ENCODE measurements at places on chromosomes 16 and 17.

DNA sequence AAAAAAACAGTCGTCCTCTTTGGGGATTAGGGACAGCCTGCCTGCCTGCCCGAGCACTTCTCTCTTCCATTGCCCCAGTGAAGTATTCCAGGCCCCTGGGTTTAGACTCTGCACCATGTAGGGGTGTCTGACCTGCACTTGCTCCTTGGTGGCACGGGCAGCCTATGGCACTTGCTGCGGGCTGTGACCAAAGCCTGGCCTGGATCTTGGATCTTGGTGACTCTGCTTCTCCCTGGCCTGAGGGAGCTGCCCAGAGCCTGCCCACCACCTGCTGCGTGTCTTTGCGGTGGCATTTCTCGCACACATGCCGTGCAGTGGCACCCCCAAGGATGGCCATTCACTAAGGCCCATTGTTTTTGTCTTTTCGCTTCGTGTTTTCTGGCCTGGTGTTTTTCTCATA, 6.1 kb upstream of the STH start:
- DNase-seq = no peak

GRCh38 chr17:38970128-38970527, 2.9 kb upstream of the FBXO47 start:
- no peak for DNase-seq

GRCh38 chr16:78249056-78249455, 149.6 kb downstream of the WWOX start:
- DNase-seq = no peak

GRCh38 chr16:75794426-75794825, 68.1 kb upstream of the CPHXL start:
- no peak for DNase-seq

- DNase-seq = peak; percentile 77
These were observed at the start of gene MGAT5B for GRCh38 chr17:76868176-76868668. Gene MGAT5B, plus strand, starts transcription at chr17:76868404. Its CDS starts 626 bp downstream, at chr17:76869030.

GRCh38 chr16:89410794-89411309, 79.5 kb downstream of the ANKRD11 start:
- DNase-seq = no peak

GRCh38 chr16:63458846-63459245, 1422.6 kb upstream of the CDH8 start:
- DNase-seq = no peak

DNA sequence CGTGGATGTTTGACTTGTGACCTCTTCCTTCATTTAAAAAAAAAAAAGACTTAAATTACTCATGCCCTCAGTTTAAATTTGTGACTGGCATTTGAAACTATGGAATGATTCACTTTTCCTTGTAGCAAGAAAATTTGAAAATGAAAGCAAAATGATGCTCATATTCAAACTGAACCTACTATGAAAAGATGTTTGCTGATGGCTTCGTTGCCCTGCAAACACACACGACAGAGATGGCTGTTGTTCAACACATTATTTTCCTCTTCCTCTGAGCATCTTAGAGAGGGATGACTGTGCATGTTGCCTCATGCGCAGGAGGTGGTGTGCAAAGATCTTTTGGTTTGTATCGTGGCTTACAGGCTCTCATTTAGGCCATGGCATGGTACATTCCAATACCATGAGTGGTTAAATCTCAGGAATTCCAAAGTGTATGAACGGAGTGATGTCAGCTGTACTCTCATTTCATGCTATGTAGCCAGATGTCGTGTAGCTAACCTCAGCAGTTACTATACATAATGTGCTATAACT, 164.5 kb downstream of the PRKCA start:
- DNase-seq = peak; percentile 46
